ENCODE measurements at places on chromosomes 7 and 10. TPM values are rescaled to one million over a fixed set of nuclear protein-coding genes. Genes with fewer than 3 reads are reported as not detected.

Gene PON1
- total RNA-seq: not detected

Gene STAG3
- 0.96 TPM for total RNA-seq

Gene TRPV5
- not detected for total RNA-seq

Gene OR2A7
- total RNA-seq: not detected

Gene BMI1
- total RNA-seq: 53.9 TPM

Gene POM121C
- total RNA-seq: 16.6 TPM

Gene NEBL
- 0.11 TPM for total RNA-seq

GRCh38 chr7:21383227-21384220 is 44.4 kb upstream of the SP4 start:
- no peak for DNase-seq

GRCh38 chr7:139230484-139230773 is 608 bp upstream of the UBN2 start:
- DNase-seq: no peak

DNA sequence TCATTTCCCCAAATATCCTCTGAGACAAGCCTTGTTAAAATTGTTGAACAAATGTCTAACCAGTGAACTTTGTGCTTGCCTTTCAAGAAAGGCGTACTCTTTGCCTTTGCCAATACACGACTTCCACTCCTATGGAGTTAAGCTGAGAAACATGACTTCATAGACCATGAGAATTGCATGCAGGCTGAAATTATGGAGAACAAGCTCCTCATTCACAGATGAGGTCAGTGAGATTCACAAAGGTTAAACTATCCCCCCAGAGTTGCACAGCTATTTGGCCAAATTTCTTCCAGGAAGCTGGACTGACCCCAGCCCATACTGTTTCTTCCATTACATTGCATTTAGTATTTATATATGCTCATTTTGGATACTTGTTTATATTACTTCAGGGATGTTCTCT is 221.4 kb upstream of the SEMA3C start:
- no peak for DNase-seq

- DNase-seq: peak; percentile 74
These were observed 25.3 kb upstream of the CUX1 start for GRCh38 chr7:101792051-101792681.

DNA sequence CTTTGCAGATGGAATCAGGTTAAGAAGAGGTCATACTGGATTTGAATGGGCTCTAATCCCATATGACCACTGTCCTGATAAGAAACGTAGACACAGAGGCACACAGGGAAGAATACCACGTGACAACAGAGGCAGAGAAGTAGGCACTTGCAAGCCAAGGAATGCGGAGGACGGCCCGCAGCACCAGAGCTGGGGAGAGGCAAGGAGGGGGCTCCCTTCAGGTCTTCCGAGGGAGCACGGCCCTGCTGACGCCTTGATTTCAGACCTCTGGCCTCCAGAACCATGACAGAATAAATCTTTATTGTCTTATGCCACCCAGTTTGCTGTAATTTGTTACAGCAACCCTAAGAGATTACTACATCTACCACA is 44.7 kb upstream of the TMEM213 start:
- DNase-seq: no peak

DNA sequence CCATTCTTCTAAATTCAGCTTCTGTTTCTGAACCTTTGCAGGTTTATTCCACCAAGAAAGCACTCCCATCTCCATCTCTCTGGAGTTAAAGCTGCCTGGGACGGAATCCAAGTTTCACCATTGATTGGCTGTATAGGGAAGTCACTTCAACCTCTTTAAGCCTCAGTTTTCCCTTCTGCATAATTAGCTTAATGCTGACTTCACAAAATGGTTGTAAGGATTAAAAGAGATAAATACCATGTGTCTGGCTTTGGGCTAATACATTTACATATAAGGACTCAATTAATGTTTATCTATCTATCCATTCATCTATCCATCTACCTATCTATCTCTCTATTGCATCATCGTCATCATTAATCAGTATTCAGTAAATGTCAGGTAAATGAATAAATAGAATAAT is 629.6 kb upstream of the MGMT start:
- DNase-seq: no peak

DNA sequence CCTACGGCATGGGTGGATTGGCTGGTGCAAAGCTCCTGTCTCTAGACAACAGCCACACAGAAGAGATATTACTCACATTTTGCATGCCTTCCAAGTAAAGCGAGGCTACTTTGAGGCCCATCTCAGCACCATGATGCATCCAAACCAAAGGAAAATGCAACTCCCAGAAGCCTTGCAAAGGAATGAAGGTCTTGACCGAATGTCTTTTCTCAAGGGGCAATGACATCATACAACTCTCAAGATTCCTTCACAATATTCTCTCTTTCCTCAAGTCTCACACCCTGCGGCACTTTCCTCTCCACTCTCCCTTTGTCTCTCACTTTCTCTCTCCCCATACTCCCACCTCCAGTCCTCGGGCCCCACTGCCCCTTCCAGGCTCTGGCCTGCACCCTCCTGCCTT is 44.8 kb upstream of the CPXM2 start:
- DNase-seq: no peak

- DNase-seq: peak; percentile 42
These were observed 76.6 kb downstream of the SUGCT start for GRCh38 chr7:40211276-40212003.

- DNase-seq: no peak
These were observed 4.6 kb upstream of the GDF10 start for GRCh38 chr10:47295411-47295810.

DNA sequence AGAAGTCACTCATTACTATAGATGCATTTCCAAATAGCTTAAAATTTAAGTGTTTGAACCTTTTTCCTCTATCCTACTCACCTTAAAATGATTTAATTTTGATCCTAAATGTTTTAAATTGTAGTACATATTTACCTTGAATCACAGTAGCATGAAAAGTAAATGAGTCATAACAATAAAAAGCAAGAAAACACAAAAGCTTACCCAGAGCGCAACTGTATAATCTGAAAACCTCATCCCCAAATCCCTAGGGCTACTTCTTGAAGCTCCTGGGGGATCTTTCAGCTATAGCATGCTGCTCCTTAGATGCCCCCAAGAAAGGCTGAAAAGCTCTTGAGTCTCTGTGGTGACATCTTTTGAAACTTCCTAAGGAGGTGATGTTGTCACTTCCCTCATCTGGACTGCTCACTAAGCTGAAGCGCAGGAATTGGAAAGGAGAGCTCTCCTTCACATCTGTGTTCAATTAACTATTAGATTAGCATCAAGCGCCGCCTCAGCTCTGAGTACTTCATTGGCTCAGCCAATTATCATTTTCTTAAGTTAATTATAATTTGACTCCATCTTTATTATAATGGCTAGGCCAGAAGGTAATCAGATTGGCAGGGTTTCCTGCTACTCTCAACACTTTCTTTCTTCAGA is 60.2 kb downstream of the SEMA3E start:
- DNase-seq: no peak

- DNase-seq: no peak
These were observed 314.1 kb downstream of the THSD7A start for GRCh38 chr7:11517853-11518252.
